ENCODE measurements at places on chromosomes 16 and 17. TPM values are rescaled to one million over a fixed set of nuclear protein-coding genes. Genes with fewer than 3 reads are reported as not detected.

GRCh38 chr17:32610943-32611342 lies 124.2 kb downstream of the CDK5R1 start:
- H3K36me3 ChIP-seq: no peaks in the 10 kb centered on the region
- no peaks in the 10 kb centered on the region for H3K27me3 ChIP-seq
- no peak overlapping the region for H3K4me3 ChIP-seq

GRCh38 chr17:49180303-49180702 lies 30.1 kb downstream of the GNGT2 start:
- no peak overlapping the region for H3K27ac ChIP-seq
- no peaks in the 10 kb centered on the region for H3K27me3 ChIP-seq
- H3K4me1 ChIP-seq: no peaks in the 10 kb centered on the region
- no peaks in the 10 kb centered on the region for H3K36me3 ChIP-seq
- H3K4me3 ChIP-seq: no peak overlapping the region

DNA sequence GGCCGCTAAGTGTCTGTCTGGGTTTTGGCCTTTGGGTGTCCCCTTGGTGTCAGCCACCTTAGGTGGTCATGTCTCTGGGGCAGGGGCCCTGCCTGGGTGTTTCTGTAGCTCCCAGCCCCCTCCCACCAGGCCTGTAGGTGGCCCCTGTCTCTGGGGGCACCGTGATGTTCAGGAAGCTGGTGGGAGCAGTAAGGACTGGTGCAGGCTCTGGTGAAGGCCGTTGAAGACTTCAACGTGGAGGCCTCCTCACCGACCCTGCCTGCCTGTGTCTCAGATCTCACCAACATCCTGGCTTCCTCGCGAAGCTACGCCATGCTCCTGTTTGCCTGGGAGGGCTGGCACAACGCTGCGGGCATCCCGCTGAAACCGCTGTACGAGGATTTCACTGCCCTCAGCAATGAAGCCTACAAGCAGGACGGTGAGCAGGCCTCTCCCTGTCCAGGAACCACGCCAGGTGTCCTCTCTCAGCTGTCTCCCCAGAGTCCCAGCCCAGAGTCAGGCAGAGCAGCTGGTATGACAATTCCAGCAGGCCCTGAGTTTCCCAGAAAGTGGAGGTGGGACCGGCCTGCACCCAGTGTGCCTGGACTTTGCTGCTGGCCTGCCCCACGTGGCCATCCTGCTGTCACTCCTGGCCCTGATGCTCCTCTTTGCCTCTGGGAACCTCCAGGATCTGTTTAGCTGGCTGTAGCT lies 2.8 kb downstream of the ACE start:
- H3K4me3 ChIP-seq: no peak overlapping the region
- H3K27me3 ChIP-seq: peaks cover 13% of the 10 kb centered on the region
- peaks cover 40% of the 10 kb centered on the region for H3K4me1 ChIP-seq
- DNase-seq: no peak
- H3K27ac ChIP-seq: no peak overlapping the region

DNA sequence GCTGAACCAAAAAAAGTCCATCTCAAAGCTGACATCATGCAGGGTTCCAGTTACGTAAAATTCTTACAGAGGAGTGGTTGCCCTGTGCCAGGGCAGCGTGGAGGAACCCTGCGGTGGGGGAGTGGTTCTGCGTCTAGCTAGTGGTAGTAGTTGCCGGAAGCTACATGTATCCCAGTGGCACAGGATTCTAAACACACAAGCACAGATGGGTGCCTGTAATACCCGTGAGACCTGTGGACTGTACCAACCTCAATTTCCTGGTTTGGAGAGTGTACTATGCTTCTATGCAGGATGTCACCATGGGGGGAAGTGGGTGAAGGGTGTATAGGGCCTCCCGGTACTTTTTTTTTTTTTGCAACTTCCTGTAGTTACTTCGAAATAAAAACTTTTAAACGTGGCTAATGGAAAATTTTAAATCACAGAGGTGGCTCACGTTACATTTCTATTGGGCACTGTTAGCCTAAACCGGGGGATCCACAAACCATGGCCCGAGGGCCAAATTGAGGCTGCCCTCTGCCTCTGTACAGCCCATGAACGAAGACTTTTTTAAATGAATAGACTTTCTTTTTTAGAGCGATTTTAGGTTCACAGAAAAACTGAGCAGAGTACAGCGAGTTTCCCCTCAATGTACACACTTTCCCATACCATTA lies 38.5 kb downstream of the TBC1D16 start:
- H3K27me3 ChIP-seq: no peaks in the 10 kb centered on the region
- no peak overlapping the region for H3K4me3 ChIP-seq
- DNase-seq: peak; percentile 46
- peaks cover 12% of the 10 kb centered on the region for H3K36me3 ChIP-seq
- H3K27ac ChIP-seq: no peak overlapping the region

DNA sequence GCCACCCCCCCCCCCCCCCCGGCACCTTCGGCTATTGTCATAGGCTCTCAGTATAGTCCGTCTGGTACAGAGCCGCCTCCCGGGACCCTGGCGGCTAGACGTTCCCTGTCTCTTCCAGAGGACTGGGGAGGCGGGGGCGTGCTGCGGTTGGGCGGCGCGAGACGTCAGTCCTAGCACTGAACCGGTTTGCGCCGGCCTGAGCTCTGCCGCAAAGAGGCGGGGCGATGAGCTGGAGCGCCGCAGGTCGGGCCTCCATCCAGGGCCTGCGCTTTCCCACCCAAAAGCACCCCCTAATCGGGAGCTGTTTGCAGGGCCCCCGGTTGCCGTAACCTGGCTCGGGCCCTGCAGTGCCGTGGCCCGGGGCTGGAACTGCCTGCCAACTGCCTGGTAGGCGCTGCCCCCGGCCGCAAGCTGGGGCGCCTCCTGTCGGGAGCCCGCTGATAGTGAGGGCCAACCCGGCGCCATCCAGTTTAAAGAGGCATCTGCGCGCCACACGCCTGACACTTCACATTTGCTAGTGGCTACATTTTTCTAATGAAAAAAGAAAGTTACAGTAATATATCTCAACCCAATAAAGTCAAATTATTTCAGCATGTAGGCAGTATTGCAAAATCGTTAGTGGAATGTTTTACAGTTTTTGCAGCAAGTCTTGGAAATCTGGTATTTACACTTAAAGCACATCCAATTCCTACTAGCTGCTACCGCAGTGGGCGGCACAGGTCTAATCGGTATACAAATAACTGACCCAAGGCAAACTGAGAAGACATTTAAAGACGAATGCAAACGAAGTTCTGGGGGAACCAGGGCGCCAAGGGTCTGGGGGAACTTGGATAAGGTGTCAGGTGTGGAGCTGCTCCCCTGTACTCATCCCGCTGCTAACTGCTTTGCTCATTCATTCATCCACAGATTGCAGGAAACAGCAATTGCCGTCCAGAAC lies 753 bp upstream of the USP22 start:
- peak overlapping the region; percentile 78 for H3K4me3 ChIP-seq
- H3K27ac ChIP-seq: peak overlapping the region; percentile 97
- H3K27me3 ChIP-seq: no peaks in the 10 kb centered on the region
- no peaks in the 10 kb centered on the region for H3K36me3 ChIP-seq
- DNase-seq: peak; percentile 99

DNA sequence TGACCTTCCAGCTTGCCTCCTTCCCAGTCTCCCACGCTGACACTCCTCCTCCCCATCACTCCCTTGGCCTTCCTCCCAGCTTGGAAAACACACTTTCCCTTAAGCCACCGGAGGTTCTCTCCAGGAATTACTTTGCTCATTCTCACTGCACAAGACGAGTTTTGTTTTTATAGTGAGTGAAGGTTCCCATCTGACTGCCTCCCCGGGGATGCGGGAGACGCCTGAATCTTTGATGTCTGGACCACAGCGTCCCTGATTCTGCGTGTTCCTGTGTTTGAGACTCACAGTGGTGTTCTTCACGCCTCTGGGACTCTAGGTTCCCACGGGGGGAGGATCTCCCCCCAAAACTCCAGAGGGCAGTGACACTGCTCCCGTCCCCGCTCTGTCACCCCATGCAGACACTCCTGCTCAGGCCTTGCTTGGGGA lies 2.0 kb downstream of the DNAI2 start:
- no peak overlapping the region for H3K4me3 ChIP-seq
- H3K27ac ChIP-seq: no peak overlapping the region
- peaks cover 7% of the 10 kb centered on the region for H3K4me1 ChIP-seq
- H3K36me3 ChIP-seq: no peaks in the 10 kb centered on the region
- peak; percentile 28 for DNase-seq

DNA sequence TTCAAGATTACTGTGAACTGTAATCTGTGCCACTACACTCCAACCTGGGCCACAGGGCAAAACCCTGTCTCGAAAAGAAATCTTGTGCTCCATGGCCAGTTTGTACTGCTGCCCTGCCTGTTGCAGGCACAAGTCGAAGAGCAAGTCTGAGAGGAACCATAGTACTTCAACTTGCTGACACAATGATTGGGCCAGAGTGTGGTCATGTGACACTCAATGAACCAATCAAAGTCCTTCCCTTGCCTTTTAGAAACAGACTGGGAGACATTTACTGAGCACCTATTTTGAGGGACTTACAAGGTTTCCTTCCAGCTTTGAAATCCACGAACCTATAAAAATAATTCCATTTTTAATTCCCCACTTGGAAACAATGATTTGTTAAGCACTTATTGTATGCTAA lies 39.8 kb upstream of the TMC5 start:
- no peak overlapping the region for H3K4me3 ChIP-seq
- peaks cover 9% of the 10 kb centered on the region for H3K4me1 ChIP-seq
- no peaks in the 10 kb centered on the region for H3K27me3 ChIP-seq
- H3K27ac ChIP-seq: no peak overlapping the region
- no peak for DNase-seq
- H3K36me3 ChIP-seq: no peaks in the 10 kb centered on the region

The TMEM114 gene
- 0.49 TPM for polyA plus RNA-seq

DNA sequence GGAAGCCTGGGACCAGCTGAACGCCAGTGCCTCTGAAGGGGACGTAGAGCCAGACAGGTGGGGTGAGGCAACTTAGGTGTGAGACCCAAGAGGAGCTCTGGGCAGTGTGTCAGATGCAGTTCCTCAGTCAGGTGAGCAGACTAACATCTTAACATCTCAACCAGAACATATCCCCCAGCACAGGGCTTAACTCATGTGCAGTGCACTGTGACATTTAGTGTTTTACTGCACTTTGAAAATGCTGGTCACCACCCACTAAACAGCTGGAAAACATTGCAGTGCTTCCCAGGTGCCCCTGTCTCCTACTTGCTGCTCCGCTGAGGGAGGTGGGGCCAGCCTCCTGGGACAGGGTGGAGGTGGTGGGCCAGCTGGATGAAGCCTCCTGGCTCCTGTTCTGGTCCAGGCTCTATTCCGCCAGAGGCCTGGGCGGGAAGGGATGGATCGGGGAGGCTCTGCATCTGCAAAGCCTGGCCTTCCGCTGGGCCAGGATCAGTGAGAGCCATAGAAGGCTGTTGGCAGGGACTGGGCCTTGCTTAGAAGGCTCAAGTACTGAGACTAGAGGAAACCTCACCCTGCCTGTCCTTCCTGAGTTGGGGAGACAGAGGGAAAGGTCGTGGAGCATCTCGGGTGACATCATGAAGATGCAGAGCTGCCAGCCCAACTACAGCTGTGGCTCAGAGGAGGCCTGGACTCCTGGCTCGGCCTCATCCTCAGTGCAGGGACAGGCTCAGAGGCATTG lies 7.9 kb upstream of the MRC2 start:
- no peaks in the 10 kb centered on the region for H3K4me1 ChIP-seq

DNA sequence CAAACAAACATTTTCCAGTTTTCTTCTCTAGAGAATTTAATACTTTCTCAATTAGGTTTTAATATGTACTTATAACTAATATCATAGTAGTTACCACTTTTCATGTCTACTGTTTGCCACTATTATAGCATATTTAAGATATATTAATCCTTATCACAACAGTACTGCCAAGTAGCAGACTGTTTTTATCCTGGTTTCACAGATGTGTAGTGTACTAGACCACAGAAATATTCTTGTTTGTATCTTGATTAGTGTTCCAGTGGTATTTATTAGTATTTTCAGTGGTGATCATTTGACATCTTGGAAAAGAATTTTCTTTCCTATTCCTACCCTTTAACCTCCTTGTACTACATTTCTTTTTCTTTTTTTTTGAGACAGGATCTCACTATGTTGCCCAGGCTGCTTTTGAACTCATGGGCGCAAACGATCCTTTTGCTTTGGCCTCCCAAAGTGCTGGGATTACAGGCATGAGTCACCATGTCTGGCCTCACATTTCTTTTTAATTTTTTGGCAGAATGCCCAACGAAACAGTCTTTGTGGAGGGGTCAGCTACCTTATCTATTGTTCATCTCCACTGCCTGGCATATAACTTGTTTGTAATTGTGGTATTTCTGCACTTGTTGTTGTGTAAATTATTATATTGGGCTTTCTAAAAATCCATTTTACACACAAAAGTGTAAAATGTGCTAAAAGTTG lies 27.2 kb downstream of the MAP2K4 start:
- H3K4me3 ChIP-seq: no peak overlapping the region
- H3K27ac ChIP-seq: no peak overlapping the region
- no peaks in the 10 kb centered on the region for H3K4me1 ChIP-seq
- DNase-seq: no peak
- no peaks in the 10 kb centered on the region for H3K36me3 ChIP-seq

DNA sequence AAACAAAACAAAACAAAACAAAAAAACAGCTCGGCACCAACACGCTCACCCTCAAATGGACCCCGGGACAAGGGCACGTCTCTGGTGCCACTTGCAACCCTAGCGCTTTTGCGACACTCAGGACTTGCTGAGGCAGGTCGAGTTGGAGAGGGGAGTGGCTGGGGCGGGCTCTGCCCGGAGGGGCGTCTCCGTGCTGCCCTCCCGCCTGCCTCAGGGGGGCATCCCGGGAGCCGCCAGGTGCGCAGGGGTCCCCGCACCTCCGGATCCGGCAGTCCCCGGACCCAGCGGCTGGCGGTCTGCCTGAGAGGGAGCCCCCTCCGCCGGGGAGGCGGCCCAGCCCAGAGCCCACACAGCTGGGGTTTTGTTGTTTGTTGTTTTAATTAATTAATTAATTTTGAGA lies at the start of gene SLC52A1:
TSS of gene SLC52A1 (minus strand) at position 112 of the 400 bp plus-strand sequence. CDS start 820 bp downstream, outside the sequence.
- H3K27ac ChIP-seq: no peak within 1 kb of the TSS
- no peaks in the 10 kb centered on the region for H3K4me1 ChIP-seq
- no peaks in the 10 kb centered on the region for H3K36me3 ChIP-seq
- peaks cover 9% of the 10 kb centered on the region for H3K27me3 ChIP-seq
- peak; percentile 53 for DNase-seq

DNA sequence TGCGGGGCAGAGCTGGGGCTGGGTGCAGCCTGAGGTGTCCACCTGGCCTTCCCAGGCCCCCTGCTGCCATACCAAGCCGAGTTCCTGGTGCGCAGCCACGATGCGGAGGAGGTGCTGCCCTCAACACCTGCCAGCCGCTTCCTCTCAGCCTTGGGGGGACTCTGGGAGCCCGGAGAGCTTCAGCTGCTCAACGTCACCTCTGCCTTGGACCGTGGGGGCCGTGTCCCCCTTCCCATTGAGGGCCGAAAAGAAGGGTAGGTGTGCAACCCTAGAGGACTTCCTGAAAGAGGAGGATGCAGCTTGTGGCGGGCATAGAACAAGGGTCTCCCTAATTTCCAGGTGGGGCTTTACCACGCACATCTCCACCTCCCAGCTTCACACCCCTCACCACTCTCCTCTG lies 2.5 kb downstream of the SGCA start:
- no peak for DNase-seq
- H3K36me3 ChIP-seq: no peaks in the 10 kb centered on the region
- no peaks in the 10 kb centered on the region for H3K4me1 ChIP-seq
- H3K4me3 ChIP-seq: no peak overlapping the region

- peaks cover 65% of the 10 kb centered on the region for H3K4me1 ChIP-seq
- peaks cover 8% of the 10 kb centered on the region for H3K36me3 ChIP-seq
- H3K4me3 ChIP-seq: no peak overlapping the region
- peak; percentile 67 for DNase-seq
Observed at GRCh38 chr17:64080174-64080618, 49.7 kb downstream of the ERN1 start.

The ENPP7 gene
- polyA plus RNA-seq: 136 TPM

- H3K27ac ChIP-seq: peak overlapping the region; percentile 9
- peaks cover 37% of the 10 kb centered on the region for H3K4me1 ChIP-seq
- H3K36me3 ChIP-seq: no peaks in the 10 kb centered on the region
Observed at GRCh38 chr16:21263640-21264570, 14.2 kb downstream of the CRYM start.

Data from large intestine (tissue), 12 donors.